ENCODE measurements at places on chromosomes 4 and X.

DNA sequence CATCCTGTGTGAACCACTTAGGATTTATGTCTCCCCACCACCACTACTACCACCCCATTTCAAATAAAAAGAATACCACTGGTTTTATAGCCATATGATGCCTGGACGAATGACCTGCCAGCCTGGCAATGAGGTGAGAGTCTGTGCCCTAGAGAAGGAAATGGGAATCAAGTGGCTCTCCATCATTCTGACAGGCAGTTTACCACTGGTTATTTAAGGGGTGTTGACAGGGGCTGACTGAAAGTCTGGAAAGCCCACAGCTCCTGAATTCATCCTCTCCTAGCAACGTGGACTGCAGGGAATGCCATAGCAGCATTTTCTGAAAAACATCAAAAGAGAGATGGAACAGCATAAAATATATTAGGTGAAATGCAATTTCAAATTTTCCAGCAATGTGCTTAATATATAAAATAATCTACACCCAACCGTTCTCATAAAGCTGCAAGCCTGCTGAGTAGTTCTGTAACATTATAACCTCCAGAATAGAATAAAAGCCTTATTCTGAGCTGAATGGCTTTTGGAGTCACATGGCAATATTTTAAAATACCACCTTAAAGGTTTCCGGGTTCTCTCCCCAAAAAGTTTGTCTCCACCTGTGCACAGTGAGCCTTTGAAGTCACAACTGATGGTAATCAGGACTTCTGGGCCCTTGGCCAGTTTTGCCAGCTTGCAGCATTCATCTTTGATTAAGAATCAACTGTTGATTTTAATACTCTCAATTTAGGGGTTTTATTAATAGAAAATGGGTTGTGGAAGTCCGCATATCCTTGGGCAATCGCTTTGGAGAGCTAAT lies 121.5 kb downstream of the DCTD start:
- no peak for DNase-seq

GRCh38 chr4:118373614-118374255 lies 20.9 kb upstream of the PRSS12 start:
- DNase-seq, result no peak

GRCh38 chr4:88674565-88674964 lies 23.1 kb downstream of the NAP1L5 start:
- DNase-seq, result no peak

GRCh38 chrX:11944501-11944900 lies 186.5 kb downstream of the MSL3 start:
- no peak for DNase-seq

- DNase-seq, result no peak
Observed at GRCh38 chr4:15161439-15161838, 159.2 kb downstream of the CPEB2 start.

DNA sequence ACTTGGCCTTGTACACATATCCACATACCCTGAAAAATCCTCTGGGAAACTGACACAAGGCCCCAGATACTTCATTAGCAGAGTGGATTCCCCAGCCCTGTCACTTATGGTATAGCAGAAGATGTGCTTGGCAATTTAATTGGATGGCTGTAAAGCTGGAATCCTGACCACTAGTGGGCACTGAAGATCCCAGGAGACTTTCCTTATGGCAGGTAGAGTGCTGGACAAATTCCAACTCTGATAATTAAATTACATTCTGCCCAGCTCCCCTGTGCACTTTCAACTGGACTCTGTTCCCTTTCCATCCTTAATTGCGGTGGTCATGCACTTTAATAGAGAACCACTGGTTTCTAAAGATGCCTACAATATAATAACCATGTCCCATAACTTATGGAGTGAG lies 119.8 kb downstream of the DCK start:
- DNase-seq, result no peak

- DNase-seq, result no peak
Observed at GRCh38 chr4:153513596-153513995, 47.4 kb downstream of the TMEM131L start.

DNA sequence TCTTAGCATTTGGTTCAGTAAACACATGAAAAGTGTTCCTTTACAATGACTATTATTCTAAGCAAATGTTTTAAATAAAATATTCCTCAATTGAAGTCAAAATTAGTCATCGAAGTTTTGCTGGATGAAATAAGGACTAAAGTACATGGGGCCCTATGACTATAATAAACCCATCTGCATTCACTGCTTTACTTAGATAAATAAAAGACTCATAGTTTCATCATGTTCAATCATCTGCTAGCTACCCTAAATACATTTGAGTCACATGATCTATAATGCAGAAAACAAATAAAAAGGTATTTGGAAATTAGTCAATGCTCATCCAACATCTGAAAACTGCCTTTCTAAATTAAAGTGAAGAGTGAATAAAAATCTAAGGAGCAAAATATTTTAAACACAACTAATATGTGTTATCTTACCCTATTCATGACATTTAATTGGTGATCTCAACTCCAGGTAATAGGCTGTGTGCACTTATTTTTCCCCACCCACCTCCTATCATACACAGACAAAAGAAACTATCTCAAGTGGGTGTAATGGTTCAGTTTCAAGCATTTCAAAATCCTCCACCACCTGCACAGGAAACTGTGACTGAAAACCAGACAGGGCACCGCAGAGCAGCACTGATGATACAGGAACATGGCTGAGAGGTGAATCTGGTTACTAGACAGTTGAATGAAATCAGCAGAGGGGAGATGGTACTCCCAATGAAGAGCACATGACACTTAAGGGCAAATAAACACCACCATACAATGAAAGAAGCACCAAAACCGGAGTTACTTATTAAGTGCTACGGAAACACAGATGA lies 78.6 kb downstream of the CAMK2D start:
- DNase-seq, result no peak

- DNase-seq, result no peak
Observed at GRCh38 chrX:123986377-123986776, 24.9 kb downstream of the STAG2 start.

GRCh38 chr4:71229477-71230270 lies 109.1 kb upstream of the SLC4A4 start:
- peak; percentile 19 for DNase-seq

GRCh38 chr4:10743357-10743756 lies 58.8 kb upstream of the CLNK start:
- no peak for DNase-seq

- DNase-seq, result no peak
Observed at GRCh38 chr4:159106636-159107035, 3.8 kb downstream of the RAPGEF2 start.

- DNase-seq, result no peak
Observed at GRCh38 chr4:57865264-57865663, 755.1 kb upstream of the IGFBP7 start.

DNA sequence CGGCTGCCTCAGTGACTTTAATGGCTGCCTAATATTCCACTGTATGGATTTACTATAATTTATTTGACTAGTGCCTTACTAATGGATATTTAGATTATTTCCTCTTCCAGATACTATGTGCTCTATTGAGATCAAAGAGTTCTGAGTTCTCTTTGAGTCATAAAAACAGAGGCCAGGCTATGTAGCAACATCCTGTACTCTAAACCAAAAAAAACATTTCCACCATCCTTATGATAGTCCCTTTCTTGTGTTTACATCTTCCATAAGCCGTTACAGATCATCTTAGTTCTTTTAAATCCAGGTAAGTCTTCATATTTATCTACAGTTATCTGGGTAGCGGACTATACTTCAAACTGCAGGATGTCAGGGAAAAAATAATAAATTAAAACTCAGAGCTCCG lies 56.6 kb upstream of the TMEM184C start:
- DNase-seq, result no peak

DNA sequence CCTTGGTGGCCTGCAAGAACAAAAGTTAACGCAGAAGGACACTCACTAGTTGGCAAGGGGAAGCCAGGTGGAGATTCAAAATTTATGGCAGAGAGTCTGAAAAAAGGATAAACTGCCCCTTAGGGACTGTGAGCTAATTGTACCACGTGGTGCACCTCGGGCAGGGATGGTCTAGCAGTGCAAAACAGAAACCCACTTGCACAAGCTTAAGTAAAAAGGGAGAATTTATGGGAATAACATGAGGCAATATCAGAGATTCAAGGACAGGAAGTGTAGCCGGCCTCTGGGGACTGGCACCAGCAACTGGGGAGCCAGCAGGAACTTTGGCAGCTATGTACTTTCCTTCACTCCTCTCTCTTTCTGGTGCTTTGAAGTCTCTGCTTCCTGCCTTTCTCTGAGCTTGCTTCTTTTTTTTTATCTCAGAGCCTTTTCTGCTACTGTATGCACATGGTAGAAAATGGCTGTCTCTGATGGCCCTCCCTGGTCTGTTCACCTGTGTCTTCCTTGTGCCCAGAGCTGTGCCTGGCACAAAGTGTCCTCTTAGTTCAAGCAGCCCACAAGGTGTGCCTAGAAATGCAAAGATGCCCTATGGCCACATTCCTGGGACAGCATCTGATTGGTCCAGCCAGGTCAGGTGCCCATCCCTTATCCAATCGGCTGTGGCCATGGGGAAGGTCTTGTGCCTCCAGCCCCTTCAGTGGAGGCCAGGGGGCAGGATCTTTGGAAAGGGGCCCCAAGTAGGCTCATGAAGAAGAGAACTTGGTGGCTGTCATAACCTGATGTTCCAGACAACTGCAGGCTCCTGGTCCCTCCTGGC lies 114.8 kb upstream of the ATP6AP2 start:
- DNase-seq, result peak; percentile 39

DNA sequence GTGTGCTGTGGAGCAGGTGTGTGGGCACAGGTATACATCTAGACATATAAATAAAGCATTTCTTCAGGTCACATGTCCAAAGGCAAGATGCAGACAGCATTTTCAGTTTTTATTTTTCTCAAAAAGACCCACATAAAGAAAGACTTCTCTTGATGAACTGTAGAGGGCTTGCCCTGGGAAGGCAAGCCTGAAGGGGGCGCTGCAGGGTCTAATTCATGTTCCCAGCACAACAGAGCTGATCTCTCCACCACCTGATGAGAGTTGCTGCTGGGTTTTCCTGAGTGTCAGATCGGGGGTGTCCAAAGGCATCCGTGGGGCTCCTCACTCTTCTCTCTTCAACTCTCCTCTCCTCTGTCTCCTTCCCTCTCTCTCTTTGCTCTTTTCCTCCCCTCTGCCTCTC lies 26.6 kb downstream of the ADRA2C start:
- DNase-seq, result peak; percentile 67

DNA sequence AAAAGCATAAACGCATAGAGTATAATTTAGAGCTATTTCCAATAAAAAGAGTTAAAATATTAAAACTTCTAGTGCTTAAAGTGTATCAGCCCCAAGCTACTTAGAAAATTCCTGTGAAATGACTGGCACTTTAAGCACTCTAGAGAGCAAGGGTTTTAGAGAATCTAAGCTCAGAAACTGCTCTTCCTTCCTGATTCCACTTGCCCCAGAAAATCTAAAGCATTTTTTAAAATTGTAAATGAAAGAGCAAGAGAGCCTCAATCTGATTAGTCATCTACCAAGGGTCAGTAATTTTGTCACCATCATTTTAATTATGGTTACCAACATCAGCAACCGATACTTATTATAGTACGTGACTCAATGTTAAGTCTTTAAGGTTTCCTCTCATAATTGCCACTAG lies 25.0 kb downstream of the CTPS2 start:
- no peak for DNase-seq

DNA sequence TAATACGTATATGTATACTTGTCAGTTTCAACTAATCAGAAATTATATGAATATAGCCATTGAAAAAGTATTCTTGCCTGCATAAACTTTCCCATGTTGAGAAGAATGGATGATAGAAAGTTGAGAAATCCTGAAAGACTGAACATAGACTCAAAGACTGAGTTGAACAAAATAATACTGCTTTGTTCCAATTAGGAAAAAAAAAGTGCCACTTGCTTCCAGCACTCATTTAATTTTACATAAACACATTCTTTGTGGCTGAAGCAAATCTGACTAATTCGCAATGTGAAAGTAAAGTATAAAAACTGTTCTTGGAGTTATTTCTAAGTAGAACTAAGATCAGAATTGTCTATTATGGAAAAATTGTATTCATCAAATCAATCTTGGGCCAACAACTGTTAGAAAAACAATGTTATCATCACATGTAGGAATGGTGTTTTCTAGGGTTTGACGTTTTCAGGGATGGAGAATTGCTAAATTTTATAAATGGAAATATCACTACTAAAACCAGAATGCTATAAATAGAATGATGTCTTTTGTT lies 2334.6 kb downstream of the PCDH7 start:
- no peak for DNase-seq

DNA sequence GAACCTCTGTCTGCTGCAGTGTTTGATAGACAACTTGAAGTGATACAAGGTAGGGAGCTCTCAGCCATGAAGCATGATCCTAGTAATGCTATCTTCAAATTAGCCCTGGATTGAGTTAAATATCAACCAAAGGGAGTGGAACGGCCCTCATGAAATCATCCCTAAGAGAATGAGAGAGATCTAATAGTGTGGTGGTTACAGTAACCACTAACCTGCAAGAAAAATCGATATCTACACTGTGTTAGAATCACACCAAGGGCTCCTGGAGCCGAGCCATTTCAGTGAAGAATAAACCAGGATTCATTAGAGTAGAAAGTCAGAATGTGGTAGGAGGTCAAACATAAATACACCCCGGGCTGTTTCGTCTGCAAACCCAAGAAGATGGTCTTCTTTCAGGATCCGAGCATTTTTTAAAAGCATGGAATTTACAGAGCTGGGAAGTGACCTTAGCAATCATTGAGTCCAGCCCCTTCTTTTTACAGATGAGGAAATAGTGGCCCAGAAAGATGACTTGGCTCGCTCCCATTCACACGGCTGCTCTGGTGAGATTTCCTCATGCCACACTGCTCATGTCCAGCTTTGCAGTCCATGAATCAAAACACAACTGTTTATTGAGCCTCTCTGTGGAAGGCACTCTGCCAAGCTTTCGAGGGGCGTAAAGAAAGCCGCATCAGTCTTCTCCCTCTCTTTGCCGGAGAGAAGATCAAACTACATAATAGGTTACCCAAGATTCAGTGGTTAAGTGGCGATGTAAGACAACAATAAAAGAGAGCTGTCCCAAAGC lies 5.5 kb upstream of the DCTD start:
- no peak for DNase-seq

GRCh38 chr4:161990721-161991120 lies 173.1 kb downstream of the FSTL5 start:
- no peak for DNase-seq

GRCh38 chr4:73817341-73817740 lies 19.1 kb upstream of the CXCL6 start:
- no peak for DNase-seq

- DNase-seq, result no peak
Observed at GRCh38 chr4:89009761-89010369, 47.1 kb downstream of the FAM13A start.

- DNase-seq, result no peak
Observed at GRCh38 chr4:165208221-165208652, 876 bp downstream of the KLHL2 start.

GRCh38 chr4:71259911-71260331 lies 78.9 kb upstream of the SLC4A4 start:
- no peak for DNase-seq

DNA sequence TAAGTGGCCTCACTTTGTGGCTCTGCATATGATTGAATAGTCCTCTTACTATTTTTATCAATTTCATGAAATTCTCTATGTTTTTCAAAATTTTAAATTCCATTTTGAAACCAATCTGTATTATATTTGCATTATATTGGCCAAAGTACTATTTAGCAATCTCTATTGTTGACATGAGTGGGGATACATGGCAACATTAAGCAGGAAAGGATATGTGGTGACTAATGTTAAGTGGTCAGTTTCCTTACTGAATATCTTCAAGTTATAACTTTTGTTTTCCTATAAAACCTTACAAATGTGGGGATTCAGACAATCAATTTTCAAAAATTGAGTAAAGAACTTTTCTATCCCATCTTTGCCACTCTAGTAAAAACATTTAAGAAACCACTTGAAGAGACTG lies 10.2 kb downstream of the BBS7 start:
- no peak for DNase-seq

- DNase-seq, result no peak
Observed at GRCh38 chrX:118261151-118261550, 84.8 kb upstream of the WDR44 start.

Data from BE2C (cell line).